ENCODE measurements at places on chromosomes 6 and 20.

GRCh38 chr6:158596861-158597260 is 37.0 kb downstream of the TMEM181 start:
- peak; percentile 17 for DNase-seq

DNA sequence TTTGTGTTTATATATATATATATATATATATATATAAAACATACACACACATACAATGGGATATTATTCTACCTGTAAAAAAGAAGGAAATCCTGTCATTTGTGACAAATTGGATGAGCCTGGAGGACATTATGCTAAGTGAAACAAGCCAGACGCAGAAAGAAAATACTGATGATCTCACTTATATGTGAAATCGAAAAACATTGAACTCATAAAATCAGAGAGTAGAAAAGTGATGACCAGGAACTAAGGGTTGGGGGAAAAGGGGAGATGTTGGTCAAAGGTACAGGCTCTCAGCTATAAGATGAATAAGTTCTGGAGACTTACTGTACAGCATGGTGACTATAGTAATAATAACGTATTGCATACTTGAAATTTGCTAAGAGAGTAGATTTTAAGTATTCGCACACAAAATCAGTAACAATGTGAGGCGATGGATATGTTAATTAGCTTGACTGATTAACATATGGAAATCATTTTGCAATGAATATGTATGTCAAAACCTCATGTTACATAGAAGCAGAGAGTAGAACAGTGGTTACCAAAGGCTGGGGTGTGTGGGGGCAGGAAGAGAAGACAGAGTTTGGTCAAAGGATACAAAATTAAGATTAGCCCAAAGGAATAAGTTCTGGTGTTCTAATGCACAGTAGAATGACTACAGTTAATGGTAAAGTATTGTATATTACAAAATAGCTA is 92.3 kb upstream of the PHACTR1 start:
- DNase-seq, result no peak

DNA sequence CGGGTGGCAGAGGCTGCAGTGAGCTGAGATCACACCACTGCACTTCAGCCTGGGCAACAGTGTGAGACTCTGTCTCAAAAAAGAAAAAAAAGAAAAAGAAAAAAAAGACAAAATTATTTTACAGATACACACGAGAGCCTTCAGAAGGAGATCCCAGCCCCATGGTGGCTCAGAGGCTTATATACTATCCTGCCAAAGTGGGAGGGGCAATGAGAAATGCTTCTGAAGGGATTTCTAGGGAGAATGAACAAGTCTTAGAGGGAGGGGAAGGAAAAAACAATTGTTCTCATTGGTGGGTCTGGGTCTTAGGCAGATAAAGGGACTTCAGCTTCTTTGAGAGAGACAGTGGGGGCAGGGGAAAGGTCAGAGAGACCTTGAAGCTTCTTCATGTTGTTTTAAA is 76.8 kb downstream of the BANF2 start:
- DNase-seq, result no peak

DNA sequence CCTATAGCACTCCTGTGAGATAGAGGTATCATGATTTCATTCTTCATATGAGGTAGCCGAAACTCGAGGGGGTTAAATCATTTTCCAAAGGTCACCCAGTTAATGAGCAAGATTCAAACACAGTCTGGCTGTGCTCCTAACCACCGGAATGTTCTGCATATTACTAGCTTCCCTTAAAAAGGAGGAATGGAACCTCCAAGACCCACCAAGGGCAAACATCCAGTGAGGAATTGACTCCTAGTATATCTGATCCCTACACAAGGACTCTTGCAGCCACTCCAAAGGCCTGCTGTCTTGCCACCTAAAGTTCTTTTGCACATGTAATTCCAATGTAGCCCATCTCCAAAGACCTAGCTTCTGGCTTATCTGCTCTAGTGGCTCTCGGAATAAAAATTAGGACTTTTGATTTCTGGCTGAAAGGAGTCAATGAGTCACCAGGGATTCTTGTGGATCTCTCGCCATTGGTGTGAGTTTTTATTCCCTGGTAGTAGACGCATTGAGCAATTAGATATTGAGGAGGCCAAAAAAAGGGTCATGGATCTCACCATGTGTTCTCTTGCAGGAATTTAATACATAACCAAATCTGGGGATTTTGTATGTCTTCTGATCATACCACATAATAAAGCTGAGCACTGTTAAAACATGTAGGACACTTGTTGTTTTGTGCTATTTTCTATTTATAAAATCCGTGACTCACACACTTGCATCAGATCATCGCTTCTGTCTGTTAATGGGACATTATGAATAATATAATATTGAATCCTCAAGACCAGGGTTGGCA is 9.1 kb downstream of the BCAS1 start:
- DNase-seq, result no peak

GRCh38 chr6:38269461-38270172 is 370.1 kb downstream of the BTBD9 start:
- DNase-seq, result no peak

DNA sequence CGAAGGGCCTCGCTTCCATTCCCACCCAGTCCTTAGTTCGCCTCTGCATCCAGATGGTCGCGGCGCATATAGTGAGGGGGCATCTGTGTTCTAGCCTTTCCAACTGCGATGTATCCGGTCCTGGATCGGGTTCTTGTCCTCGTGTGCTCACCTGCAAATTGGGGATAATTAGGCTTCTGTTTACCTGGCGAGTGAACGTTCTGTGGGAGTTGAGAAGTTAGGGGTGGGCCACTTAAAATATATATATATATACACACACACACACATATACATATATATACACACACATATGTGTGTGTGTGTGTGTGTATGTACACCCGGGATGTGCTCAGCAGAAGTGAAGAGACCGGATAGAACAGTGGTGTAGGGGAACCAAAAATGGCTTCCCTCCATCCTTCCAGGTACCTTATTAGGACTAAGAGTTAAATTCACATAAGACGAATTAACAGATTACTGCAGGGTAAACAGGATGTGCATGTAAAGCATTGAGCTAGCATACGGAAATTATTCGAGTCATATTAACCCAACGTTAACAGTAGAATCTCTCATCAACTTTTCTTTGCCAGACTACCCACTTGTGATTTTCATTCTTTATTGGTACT is 537 bp downstream of the CSTF1 start:
- peak; percentile 35 for DNase-seq

GRCh38 chr6:38153798-38154345 is 334.3 kb downstream of the ZFAND3 start:
- no peak for DNase-seq

GRCh38 chr6:130796313-130796905 is 30.8 kb upstream of the SMLR1 start:
- DNase-seq, result no peak

GRCh38 chr6:157236040-157236725 is 87.1 kb downstream of the TMEM242 start:
- no peak for DNase-seq

GRCh38 chr20:63361519-63362435 is 628 bp upstream of the CHRNA4 start:
- no peak for DNase-seq
